ENCODE measurements at places on chromosomes 3 and 15.
A peak's percentile ranks its signal among the peaks of the same experiment; 100 is the strongest.

DNA sequence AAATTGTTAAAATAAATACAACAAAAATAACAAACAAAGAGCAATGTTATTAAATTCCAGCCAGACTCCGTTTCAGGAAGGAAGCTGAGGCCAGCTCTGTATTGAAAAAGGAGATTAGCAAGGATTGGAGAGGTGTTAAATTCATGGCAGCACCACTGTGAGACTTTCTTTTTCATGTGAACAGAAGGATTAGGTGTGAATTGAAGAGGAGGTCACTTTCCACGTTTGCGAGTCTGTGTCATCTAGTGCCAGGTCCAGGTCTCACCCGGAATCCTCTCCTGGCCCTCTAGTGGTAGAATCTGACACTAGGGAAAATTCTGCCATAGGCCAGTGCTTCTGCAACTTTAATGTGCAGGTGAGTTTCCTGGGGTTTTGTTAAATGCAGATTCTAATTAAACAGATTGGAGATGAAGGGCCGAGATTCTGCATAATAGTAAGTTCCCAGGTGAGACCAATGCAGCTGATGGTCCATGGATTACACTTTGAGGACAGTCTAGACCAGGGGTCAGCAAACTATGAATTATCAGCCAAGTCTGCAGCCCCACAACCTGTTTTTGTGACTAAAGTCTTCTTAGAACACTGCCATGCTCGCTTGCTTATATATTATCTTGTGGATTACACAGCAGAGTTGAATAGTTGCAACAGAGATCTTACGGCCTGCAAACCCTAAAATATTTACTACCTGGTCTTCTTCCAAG, 9.2 kb upstream of the SLC6A1 start:
- peak; percentile 74 for DNase-seq

DNA sequence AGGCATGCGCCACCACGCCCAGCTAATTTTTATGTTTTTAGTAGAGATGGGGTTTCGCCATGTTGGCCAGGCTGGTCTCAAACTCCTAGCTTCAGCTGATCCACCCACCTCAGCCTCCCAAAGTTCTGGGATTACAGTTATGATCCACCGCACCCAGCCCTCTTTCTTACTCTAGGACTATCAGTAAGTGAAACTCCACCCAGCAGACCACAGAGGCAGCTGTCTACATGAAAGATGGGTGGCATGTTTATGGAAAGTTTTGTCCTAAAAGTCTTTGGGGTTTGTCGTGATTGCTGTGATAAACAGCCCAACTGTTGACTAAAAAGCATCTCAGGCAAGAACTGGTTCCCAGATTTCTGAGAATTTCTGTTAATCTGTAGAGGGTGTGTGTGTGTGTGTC, 10.9 kb downstream of the ARL6IP5 start:
- DNase-seq = no peak

- no peak for DNase-seq
Measured at GRCh38 chr3:141729240-141729639, 8.9 kb upstream of the RNF7 start.

DNA sequence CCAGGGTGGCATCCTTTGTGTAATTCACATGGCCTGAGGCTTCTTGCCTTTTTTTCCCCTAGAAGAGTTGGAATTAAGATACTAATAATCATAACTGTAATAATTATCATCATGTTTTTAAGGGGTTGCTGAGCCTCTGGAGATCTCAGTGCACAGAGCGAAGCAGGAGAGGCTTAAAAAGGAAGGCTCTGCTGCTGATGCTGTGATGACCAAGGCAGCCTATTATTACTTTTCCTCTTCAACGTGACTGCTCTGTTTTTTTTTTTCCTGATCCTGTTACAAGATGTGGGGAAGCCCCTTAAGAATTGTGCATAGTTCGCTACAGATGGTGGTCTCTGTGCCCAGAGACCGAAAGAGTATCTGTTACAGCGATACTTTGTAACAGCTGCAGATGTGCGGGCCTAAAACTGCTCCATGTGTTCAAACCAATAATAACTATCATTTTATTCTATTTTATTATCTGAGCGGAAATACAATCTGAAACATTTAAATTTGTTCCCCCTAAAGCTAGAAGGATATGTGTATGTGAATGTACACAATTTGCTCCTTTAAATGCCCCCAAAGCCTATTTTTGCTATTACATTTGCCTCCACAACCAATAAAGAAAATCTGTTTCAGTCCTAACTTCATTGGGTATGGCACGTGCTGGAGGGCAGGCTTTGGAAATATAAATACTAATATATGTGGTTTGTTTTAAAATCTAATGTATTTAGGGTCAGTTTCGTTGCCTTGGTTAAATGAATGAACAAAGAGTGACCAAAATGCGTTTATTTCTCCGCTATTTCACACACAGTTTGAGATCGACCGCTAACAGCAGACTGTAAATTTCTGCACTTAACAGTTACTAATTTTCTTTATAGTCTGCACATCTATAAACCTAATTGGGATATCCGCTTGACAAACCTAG, 4.6 kb downstream of the SHOX2 start:
- no peak for DNase-seq

DNA sequence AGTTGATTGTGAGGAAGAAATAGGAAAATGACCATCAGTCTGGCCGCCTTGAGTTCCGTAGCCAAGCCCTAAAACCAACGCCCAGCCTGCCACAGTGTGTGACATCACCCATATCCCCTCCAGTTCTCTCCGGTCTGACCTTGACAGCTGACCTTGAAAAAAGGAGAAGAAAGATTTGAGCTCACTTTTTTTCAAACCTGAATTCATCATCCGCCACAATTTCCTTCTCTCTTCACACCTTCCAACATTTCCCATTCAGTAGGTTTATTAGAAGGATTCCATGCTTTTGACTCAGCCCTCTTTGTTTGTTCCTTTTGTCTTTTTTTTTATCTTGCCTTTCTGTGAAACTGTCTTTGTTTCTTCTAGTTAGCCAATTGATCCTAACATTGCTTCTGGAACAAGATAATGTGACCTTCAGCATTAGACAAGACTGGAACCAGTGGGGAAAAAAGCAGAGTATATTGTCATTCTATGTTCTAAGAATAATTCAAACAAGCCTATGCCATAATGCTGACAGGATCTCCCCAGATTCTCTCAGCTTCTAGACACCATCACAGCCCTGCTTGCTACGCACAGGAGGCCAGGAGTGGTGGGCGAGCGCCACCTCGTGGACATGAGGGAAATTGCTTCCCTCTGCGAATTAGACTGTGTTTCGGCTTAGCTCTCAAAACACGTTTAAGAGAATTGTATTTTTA, 283.1 kb downstream of the FGF12 start:
- DNase-seq = peak; percentile 85

- DNase-seq = no peak
Measured at GRCh38 chr15:101384276-101384675, 89.2 kb upstream of the SNRPA1 start.

DNA sequence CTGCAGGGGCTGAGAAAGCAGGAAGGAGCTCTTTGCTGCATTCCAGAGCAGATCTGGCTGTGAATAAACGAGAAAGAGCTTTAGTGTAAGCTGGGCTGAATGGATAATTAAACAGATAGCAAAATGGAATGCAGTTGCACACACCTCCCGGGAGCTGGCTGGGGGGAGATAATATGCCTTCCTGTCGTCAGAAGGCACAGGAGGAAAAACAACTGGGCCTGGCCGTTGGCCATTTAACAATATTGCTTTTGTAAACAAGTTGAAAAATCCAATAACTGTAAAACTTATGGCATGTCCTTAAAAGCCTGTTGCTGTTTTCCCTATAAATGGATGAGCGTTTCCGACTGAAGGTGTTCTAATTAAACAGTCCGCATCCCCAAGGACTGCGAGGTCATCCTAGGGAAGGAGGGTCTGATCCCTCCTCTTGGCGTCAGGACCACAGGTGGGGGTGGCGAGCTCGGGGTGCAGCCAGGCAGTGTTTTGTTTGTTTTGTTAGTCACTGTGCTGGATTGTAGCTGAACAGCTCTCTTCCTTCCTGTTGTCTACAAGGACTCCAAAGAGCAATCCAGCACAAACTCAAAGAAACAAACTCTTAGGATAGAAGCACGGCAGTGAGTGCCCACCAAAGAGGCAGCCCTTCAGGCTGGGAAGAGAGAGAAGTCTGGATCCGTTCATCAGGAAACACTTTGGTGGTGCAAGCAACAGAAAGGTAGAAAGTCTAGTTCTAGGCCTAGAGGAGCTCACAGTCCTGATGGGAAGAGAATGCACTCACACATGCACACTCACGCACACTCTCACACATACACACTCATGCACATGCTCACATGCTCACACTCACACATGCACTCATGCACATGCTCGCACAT, 133.4 kb upstream of the SMAD3 start:
- DNase-seq = peak; percentile 45

GRCh38 chr3:53938645-53939044, 47.0 kb upstream of the SELENOK start:
- peak; percentile 78 for DNase-seq

- DNase-seq = peak; percentile 37
Measured at GRCh38 chr3:8416965-8417364, 84.7 kb upstream of the LMCD1 start.

GRCh38 chr3:154970797-154971196, 109.3 kb upstream of the MME start:
- no peak for DNase-seq

- DNase-seq = peak; percentile 56
Measured at GRCh38 chr3:157201648-157202278, 41.8 kb upstream of the CCNL1 start.

- no peak for DNase-seq
Measured at GRCh38 chr3:172776049-172776717, 25.7 kb downstream of the ECT2 start.

GRCh38 chr3:46733026-46733800, 15.5 kb upstream of the PRSS50 start:
- no peak for DNase-seq

DNA sequence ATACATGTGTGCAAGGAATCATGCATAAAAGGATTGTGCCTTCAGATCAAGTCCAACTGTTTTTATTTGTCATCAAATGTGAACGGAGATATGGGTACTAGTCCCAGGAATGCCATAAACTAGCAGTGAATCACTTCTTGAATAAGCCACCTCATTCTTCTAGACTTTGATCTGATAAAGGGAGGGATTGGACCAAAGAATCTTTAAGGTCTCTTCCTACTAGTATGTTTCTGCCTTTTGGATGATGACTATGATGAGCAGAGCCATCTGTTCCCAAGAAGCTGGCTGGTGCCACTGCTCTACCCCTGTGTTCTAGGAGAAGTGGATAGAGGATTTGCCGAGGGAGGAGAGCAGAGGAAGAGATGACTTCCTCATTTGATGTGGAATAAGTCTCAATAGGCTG, 28.8 kb upstream of the UACA start:
- no peak for DNase-seq

- DNase-seq = no peak
Measured at GRCh38 chr3:54257125-54257720, 134.9 kb downstream of the CACNA2D3 start.

DNA sequence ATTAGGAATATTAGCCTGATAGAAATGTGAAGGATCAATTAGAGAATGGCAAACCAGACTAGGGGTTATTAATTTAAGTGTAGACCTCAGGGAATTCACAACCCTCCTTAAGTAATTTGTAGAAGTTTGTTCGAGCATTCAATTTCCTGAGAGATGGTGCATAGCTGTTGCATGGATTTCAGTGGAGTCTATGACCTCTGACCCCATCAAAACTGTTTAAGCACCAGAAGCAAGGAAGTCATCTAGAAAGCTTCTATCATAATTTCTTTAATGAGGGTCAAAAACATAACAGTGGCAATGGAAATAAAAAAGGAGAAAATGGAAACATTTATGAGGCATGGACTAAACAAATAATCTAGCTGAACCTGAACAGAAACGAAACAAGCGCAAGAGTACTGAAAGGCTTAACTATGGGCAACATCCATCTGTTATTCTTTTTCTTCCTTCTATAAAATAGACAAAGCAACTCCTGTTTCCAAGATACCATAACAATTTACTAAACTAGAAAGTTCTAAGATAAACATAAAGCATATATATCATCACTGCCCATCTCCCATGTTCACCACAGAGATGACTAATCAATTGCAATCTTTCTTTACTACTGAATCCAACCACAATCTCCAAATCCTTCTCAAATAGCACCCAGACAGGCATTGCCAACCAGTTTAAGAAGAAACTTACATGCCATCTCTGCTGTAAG, 151.4 kb downstream of the THRB start:
- no peak for DNase-seq

DNA sequence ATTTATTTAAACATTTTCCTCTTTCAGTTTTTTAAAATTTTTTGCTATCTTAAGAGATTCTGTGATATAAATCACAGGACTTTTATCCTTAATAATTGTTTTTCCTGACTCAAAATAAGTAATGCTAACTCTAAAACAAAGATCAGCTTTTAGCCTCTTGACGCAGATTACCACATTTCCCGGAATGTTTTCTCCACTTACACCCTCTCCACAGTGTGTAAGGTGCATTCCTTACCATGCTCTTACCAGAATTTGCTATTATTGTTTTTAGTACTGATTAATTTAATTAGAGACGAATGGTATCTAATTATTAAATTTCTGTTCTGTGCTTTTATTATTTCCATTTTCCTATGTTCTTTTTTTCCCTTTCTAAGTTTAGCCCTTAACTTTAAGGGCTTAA, 34.8 kb downstream of the GUCA1C start:
- no peak for DNase-seq

DNA sequence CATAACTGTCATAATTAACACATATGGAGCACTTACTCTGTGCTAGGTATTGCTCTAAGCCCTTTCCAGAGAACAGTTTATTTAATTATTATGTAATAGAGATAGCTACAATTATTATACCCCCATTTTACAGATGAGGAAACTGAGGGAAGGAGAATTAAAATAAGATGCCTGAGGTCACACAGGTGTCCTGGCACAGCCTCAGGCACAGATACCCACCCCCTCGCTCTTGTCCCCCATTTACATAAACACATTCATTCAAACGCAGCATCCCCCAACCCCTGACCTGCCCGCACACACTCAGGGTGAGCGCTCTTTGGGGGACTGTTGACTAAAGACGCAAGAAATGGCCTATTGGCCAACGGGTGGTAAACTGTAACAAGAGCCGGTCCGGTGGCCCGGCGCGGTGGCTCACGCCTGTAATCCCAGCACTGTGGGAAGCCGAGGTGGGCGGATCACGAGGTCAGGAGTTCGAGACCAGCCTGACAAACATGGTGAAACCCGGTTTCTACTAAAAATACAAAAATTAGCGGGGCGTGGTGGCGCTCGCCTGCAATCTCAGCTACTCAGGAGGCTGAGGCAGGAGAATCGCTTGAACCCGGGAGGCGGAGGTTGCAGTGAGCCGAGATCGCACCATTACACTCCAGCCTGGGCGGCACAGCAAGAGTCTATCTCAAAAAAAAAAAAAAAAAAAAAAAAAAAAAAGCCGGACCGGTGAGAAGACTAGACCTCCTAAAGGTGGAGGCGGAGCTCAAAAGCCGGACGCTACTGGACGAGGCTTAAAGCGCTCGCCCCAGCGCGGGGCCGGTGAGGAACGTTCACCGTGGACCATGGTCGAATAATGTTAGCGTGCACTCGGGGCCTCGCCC, 1.9 kb upstream of the ISL2 start:
- no peak for DNase-seq

GRCh38 chr3:55725681-55726500, 238.8 kb upstream of the WNT5A start:
- no peak for DNase-seq

DNA sequence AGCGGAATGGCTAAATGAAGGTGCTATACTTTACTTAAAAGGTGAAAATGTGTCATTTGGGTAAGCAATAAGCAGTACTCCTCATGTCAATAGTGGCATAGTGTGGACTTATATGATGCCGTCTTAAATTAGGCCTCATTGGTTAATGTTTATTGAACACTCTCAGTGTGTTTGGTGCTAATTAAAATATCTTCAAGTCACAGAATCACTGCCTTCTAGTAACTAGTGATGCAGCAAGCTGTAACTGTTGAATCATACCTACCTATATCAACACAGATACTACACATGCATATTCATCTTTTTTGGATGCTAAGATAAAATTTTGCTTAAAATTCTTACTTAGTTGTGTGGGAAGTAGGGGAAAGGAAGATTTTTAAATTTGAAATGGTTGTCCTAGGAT, 30.7 kb downstream of the ARHGAP31 start:
- DNase-seq = no peak

All from iPS-NIHi11 (cell line).